ENCODE measurements at places on chromosomes 16 and 17. TPM values are rescaled to one million over a fixed set of nuclear protein-coding genes. Genes with fewer than 3 reads are reported as not detected.

The CSNK2A2 gene
- 14.2 TPM for total RNA-seq

The FOXN1 gene
- not detected for total RNA-seq

The TBX2 gene
- total RNA-seq: 8.5 TPM

The HS3ST3B1 gene
- total RNA-seq: 0.33 TPM

The CBFA2T3 gene
- total RNA-seq: not detected

All from PC-3 (cell line).